Stimulated activated CD8-positive, alpha-beta memory T cell treated with anti-CD3 and anti-CD28 coated beads, Interleukin-2, amount 100 ng/mL, for 1 hour (primary cell): ENCODE measurements at places on chromosomes 1 and 21.
A peak's percentile ranks its signal among the peaks of the same experiment; 100 is the strongest.

- DNase-seq, result no peak
Observed at GRCh38 chr1:47411436-47411835, 4.6 kb upstream of the FOXE3 start.

DNA sequence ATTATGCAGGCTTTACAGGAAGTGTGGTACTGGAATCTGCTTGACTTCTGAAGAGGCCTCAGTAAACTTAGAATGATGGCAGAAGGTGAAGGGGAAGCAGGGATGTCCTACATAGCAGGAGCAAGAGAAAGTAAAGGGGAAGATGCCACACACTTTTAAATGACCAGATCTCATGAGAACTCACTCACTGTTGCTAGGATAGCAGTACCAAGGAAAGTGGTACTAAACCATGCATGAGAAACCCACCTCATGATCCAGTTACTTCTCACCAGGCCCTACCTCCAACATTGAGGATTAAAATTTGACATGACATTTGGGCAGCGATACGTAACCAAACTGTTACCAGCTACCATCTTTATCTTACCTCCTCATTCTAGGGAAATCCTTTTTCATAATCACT is 9.6 kb downstream of the DHX9 start:
- DNase-seq, result no peak

- no peak for DNase-seq
Observed at GRCh38 chr1:194931166-194931565, 1677.1 kb downstream of the KCNT2 start.

DNA sequence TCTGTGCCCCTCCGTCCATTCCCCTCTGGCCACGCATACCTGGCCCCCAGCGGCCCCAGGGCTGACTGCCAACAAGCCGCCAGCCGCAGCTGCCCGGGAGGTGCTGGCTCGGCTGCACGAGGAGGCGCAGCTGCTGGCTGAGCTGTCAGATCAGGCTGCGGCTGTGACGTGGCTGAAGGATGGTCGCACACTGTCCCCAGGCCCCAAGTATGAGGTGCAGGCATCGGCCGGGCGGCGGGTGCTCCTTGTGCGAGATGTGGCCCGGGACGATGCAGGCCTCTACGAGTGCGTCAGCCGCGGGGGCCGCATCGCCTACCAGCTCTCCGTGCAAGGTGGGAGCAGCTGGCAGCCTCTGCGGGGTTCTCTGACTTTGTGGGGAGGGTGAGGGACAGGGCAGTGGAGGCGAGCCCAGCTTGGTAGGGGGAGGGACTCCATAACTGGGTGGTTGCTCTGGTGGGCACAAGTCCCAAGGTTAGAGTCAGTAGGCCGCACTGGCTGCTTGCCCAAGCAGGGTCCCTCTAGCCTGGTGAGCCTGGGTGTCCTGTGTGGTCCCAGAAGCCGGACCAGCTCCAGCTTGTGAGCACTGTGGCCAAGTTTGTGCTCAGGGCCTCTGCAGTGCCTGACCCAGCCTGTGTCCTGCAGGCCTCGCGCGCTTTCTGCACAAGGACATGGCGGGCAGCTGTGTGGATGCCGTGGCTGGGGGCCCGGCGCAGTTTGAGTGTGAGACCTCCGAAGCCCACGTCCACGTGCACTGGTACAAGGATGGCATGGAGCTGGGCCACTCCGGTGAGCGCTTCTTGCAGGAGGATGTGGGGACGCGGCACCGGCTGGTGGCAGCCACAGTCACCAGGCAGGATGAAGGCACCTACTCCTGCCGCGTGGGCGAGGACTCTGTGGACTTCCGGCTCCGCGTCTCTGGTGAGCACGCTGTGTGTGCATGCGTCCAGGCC is 8.8 kb downstream of the OBSCN start:
- no peak for DNase-seq

DNA sequence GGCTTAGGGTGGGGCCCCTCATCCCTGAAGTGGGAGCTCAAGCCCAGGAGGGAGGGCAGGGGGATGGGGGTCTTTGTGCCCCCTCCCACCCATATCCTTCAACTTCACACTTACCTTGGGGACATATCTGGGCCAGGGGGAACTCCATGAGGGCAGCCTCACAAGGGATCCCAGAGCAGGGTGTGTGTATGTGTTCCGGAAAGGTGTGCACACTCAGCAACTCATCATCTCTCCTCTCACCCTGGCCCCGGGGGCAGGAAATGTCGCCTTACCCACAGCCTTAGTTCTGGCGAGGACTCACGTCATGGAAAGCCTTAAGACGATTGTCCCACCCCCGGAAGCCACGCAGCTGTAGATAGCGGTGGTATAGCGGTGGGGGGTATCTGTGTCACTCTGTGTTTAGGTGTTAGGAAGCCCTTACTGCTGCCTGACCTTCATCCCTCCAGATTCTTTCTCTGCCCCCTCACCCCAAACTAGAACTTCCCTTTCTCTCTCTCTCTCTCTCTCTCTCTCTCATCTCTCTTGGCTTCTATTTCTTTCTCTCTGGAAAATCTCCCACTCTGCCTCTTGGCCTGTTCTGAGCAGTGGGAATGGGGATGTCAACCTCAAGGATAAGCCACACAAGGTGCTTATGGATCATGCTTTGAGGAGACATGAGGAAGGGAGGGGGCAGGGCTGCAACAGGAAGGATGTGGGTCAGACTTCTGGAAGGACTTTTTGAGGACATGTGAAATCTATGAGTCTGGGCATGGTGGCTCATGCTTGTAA is at the start of gene SH2D2A:
SH2D2A (minus strand) TSS at position 288 of the 768 bp plus-strand sequence; CDS start at position 148, 140 bp downstream.
- peak; percentile 92 for DNase-seq
